Kidney (tissue), 22 donors: ENCODE measurements at places on chromosomes 16 and 17. TPM values are rescaled to one million over a fixed set of nuclear protein-coding genes. Genes with fewer than 3 reads are reported as not detected.

CRAMP1 gene
- 2.9 TPM for polyA plus RNA-seq

DNA sequence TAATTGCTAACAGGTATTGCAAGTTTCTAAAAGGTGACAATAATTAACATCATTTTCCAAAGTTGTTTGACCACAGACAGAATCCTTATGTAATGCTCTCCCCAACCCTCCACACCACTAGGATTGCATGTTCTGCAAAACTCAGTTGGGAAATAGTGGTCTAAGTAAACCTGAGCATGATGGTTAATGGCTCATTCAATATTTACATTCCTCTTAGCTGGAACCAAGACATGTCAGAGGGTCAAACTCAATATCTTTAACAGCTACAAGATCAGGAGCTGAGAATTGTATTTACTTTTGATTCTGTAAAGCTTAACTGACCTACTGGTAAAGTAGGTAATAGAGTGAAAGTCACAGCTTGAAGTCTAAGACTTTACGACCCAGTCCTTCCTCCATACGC lies 10.2 kb downstream of the MFSD6L start:
- no peak overlapping the region for H3K4me3 ChIP-seq
- no peaks in the 10 kb centered on the region for H3K36me3 ChIP-seq
- H3K27me3 ChIP-seq, result no peaks in the 10 kb centered on the region
- no peaks in the 10 kb centered on the region for H3K4me1 ChIP-seq

DNA sequence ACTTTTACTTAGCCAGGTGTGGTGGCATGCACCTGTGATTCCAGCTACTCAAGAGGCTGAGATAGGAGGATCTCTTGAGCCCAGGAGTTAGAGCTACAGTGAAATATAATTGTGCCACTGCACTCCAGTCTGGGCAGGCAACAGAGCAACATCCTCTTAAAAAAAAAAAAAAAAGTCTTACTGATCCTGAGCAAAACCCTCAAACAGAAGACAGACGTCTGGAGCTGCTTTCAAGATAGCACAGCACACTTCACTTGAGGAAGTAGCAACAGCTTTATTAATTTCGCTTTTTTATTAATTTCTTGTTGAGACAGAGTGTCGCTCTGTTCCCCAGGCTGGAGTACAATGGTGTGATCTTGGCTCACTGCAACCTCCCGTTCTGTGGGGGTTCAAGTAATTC lies 10.2 kb upstream of the GGA2 start:
- no peaks in the 10 kb centered on the region for H3K4me1 ChIP-seq
- H3K4me3 ChIP-seq, result no peak overlapping the region
- no peaks in the 10 kb centered on the region for H3K27me3 ChIP-seq
- DNase-seq, result no peak
- H3K36me3 ChIP-seq, result peaks cover 23% of the 10 kb centered on the region

- no peaks in the 10 kb centered on the region for H3K4me1 ChIP-seq
- no peaks in the 10 kb centered on the region for H3K36me3 ChIP-seq
- H3K27me3 ChIP-seq, result no peaks in the 10 kb centered on the region
- peak; percentile 93 for DNase-seq
- H3K27ac ChIP-seq, result peak overlapping the region; percentile 22
These were observed 90.6 kb upstream of the CIBAR2 start for GRCh38 chr16:85202631-85203461.

GRCh38 chr16:80233097-80233835 lies 307.5 kb upstream of the DYNLRB2 start:
- no peaks in the 10 kb centered on the region for H3K4me1 ChIP-seq
- no peaks in the 10 kb centered on the region for H3K36me3 ChIP-seq
- H3K4me3 ChIP-seq, result no peak overlapping the region
- no peak overlapping the region for H3K27ac ChIP-seq
- no peaks in the 10 kb centered on the region for H3K27me3 ChIP-seq
